ENCODE measurements at places on chromosomes 2 and 18. TPM values are rescaled to one million over a fixed set of nuclear protein-coding genes. Genes with fewer than 3 reads are reported as not detected.

GRCh38 chr2:228722311-228722710 is 540.8 kb upstream of the SPHKAP start:
- no peak for DNase-seq

GRCh38 chr18:7754258-7754657 is 187.1 kb downstream of the PTPRM start:
- no peak for DNase-seq

DNA sequence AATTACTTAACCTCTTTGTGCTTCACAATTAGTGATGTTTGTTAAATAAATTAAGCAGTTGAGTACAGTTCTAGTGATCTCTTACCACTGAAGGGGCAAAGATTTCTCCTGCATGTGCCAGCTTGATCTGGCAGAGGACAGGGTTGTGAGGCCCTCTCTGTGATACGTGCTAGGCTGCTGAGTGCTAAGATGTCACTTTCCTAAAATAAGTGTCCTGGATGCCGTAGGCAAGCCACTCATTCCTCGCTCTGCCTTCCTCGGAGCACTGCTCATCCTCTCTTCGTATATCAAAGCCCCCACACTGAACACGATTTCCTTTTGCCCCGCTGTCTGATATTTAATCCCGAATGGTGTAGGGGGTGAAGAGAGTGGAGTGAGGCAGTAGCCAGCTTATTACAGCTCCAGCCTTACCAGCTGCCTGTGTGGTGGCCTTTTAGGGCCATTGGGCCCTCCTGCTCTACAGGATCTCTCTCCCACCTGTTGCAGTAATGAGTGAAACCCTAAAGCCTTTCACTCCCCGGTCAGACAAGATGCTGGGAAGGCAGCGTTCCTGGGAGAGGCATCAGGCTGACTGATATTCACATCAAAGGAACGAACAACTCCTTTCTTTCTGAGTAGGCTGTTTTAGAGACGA is 40.5 kb downstream of the PTPRM start:
- DNase-seq: no peak

The MAB21L4 gene
- total RNA-seq: not detected

All from neural crest cell (in vitro differentiated cells).